ENCODE measurements at places on chromosomes 1 and 21. TPM values are rescaled to one million over a fixed set of nuclear protein-coding genes. Genes with fewer than 3 reads are reported as not detected.

DNA sequence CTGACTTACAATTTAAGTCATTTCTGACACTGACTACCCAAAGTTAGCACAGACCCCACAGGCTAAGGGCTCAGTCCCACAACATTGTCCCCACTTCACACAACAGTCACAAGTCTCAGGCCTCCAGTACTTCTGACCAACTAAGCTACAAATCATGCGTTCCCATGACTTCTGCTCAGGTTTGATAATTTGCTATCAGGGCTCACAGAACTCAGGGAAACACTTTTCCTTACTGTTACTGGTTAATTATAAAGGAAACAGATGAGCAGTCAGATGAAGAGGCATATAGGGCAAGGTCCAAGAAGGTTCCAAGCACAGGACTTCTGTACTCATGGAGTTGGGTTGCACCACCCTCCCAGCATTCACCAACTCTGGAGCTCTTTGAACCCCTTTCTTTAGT lies 151.2 kb upstream of the TNR start:
- DNase-seq, result no peak

DNA sequence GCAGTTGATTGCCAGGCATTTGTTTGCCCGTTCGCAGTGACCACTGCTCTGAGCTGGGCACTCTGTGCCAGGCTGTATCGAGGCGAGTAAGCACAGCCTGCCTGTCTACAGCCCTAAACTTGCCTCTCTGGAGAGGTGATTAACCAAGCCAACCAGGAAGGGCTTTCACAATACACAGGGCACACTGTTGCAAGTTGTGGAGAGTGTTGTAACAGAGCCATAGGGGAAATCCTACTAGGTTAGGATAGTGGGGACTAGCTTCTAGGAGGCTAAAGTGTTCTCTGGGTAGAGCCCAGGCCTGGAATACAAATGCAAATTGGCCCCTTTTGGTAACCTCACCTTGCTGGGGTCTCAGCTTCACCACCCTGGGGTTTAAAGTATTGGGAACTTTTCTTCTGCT lies 23.8 kb downstream of the PRDM2 start:
- no peak for DNase-seq

GRCh38 chr1:40679165-40679953 lies 12.1 kb upstream of the NFYC start:
- DNase-seq, result no peak

DNA sequence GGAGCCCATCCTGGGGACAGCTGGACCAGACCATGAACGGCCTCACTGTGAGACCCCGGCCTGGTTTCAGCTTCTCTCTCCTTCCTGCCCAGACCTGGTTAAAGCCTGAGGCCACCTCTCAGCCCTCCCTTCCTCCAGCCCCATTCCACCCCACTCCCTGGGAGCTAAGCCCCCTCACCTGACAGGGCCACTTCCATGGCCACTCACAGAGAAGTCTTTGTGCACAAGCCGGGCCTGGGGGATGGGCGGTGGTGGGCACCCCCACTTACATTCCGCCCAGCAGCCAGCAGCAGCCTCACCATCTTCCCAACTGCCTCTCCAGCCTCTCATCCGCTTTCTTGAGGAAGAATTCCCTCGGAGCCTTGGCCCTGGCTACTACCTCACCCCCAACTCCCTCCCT lies 40.4 kb downstream of the RHBG start:
- DNase-seq, result no peak

DNA sequence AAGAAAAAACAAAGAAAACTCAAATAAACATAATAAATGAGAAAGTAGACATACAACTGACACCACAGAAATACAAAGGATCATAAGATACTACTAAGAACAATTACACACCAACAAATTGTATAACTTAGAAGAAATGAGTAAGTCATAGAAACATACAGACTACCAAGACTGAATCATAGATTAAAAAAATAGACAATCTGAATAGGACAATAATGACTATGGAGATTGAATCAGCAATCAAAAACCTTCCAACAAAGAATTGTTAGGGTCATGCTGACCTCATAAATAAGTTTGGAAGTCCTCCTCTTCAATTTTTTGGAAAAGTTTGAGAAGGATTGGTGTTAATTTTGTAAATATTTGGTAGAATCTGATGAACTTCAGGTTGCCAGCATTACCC lies 159.0 kb downstream of the PTBP2 start:
- no peak for DNase-seq

- DNase-seq, result no peak
Observed at GRCh38 chr1:16101623-16102022, 28.2 kb upstream of the FAM131C start.

DNA sequence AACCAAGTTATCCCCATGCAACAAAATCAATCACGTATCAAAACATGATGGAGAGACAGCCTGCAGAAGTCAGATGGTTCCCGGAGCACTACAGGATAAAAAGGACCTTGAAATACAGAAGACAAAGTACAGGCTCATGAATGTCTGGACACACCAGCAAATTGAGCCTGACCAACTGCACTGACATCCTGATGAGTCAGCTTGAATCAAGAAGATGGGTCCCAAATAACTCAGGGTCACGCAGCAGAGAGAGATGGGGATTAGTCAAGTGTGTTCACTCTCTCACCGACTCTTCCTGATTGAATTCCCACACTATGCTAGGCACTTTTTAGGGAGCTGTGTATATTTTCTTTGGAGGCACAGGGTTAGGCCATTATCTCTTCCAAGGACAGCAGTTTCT lies 71.1 kb upstream of the DIRAS3 start:
- no peak for DNase-seq

DNA sequence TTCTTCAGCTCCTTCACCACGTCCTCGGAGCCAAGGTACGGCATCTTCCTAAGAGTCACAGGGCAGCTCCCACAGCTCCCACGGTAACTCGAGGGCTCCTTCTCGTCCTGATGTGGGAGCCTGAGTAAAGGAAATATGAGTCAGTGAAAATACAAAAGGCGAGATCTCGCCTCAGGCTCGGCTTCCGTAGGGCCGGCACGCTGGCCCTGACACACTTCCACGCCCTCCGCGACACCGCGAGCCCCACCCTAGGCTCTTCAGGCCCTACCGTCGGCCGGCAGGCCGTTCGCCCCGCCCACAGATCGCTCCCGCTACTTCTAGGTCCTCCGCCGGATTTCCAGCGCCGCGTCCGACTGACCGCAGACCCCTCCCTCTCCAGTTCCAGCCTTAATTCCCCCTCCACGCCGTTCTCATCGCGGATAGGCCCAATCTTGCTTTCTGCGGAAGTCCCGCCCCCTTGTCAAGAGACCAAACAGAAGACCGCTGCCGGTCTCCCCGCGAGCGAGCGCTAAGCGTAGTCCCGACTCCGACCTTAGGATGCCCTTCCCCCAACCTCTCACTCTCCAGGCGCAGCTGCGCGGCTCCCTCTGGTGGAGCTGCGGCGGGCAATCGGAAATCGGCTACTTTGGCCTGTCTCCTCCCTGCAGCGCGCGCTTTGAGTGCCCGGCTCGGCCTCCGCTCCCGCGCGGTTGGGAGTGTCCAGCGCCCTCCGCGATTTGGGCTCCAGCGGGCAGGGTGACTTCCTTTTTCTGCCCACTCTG lies at the start of the genes AP4B1 and DCLRE1B:
TSS of gene AP4B1 (minus strand) at position 126 of the 761 bp plus-strand sequence. CDS start at position 44, 82 bp downstream.
TSS of gene DCLRE1B (plus strand) at position 653 of the 761 bp plus-strand sequence. CDS start 261 bp downstream, outside the sequence.
- DNase-seq, result peak; percentile 100

GRCh38 chr1:228163007-228163753 lies 2.4 kb upstream of the IBA57 start:
- DNase-seq, result no peak

GRCh38 chr1:116465845-116466685 lies 93.0 kb downstream of the ATP1A1 start:
- DNase-seq, result no peak

- DNase-seq, result no peak
Observed at GRCh38 chr1:61097317-61097716, 15.0 kb downstream of the NFIA start.

DNA sequence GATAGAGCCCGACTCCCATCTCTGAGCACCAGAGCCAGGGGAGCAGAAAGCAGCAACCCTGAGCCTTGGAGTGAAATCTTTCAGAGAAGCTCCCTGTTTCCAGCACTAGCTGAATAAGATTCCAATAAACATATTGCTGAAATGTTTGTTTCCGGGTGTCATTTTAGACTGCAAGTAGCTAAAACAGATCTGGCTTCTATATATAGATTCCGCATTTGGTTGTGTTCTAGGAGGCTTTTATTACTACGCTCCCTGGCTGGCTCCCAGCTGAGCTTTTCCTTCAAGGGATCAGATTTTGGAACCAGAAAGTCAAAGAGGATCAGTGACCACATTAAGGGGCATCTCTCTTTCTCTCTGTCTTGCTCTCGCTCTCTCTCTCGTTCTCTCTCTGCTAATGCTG lies 88.2 kb downstream of the PAPPA2 start:
- no peak for DNase-seq

GRCh38 chr1:4851385-4852065 lies 197.1 kb downstream of the AJAP1 start:
- DNase-seq, result no peak

DNA sequence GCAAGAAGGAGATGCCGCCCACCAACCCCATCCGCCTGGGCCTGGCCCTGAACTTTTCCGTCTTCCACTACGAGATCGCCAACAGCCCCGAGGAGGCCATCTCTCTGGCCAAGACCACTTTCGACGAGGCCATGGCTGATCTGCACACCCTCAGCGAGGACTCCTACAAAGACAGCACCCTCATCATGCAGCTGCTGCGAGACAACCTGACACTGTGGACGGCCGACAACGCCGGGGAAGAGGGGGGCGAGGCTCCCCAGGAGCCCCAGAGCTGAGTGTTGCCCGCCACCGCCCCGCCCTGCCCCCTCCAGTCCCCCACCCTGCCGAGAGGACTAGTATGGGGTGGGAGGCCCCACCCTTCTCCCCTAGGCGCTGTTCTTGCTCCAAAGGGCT lies 732 bp downstream of the SFN start:
- no peak for DNase-seq

GRCh38 chr1:158285756-158286241 lies 3.9 kb upstream of the CD1C start:
- DNase-seq, result no peak

DNA sequence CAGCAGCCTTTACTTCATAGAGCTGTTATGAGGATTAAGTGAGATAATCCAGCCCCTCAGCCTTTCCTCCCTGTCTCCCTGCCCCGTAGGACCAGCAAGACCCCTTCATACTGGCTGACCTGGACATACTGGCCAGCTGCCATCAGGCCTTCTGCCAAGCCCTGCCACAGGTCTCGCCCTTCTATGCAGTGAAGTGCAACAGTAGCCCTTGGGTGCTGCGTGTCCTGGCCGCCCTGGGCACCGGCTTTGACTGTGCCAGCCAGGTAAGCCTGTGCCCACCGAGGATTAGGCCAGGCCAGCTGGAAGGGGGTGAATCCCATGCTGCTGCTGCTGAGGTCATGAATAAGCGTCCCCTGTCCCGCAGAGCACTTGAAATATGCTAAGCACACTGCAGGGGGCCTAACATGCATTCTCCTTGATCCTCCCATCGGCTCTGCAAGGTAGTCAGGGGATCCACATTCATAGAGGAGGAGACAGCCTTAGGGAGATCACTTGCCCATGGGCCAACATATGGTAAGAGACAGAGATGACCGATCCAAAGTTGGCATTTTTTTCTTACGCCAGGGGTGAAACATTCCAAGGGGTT lies 73.3 kb upstream of the TINAGL1 start:
- no peak for DNase-seq

DNA sequence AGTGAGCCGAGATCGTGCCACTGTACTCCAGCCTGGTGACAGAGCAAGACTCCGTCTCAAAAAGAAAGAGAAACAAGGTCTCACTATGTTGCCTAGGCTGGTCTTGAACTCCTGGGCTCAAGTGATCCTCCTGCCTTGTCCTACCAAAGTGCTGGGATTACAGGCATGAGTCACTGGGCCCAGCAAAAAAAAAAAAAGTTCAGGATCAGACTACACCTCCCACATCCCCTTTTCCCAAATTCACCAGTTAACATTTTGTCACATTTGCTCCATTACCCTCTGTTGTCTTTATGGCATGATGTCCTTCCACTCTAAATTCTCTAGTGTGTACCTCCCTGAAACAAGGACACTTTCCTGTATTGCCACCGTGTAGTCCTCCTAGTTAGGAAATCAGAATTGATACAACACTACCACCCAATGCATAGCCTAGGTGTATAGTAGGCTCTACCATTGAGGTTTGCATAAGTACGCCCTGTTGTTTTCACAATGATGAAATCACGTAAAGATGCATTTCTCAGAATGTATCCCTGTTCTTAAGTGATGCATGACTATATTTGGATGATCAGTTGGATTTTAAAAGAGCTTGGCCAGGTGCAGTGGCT lies 10.7 kb downstream of the SPEN start:
- no peak for DNase-seq

- DNase-seq, result no peak
Observed at GRCh38 chr1:33343539-33343938, 22.6 kb upstream of the A3GALT2 start.

DNA sequence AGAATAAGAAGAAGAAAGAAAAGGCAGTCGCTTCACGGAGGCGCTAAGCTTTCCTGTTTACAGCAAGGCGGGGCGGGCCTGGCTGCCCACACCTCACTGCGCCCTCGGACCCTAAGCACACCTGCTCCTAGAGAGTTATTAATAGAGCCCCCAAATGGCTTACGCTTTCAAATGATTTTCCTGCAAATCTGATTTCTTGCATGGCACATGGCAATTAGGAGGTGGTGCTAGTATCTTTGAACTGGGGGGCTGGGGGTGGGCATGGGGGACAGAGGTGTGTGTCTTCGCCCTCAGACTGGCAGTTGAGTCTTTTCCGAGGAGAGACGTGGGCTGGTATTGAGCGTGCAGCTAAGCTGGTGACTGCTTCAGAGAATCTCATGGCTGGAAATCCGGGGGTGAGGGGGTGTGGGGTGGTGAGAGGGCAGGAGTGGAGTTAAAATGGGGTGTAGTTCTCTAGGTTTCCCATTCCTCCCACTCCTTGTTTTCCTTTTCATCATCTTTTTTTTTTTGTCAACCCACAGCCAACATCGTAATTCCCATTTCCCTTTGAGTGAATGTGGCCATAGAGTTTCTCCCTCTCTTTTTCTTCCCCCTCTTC lies 1.3 kb downstream of the S1PR1 start:
- no peak for DNase-seq

GRCh38 chr21:29673096-29673610 lies 266.6 kb downstream of the GRIK1 start:
- DNase-seq, result no peak

DNA sequence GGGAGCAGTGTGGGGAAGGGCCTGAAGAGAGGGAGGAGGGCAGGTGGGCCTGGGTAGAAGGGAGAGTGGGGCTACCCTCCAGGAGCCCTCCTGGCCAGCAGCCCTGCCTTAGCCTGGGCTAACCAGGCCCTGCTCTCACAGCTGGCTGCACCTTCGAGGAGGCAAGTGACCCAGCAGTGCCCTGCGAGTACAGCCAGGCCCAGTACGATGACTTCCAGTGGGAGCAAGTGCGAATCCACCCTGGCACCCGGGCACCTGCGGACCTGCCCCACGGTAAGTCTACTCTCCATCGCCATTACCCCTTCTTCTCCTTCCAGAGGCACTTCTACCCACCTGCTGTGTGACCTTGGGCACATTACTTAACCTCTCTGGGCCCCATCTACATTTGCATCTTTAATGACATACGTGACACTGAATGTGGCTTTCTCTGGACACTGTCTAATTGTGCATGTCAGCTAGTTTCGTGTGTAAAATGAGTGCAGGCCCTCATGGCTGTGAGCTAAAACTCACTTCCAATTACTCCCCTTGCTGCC lies 18.9 kb downstream of the PTPRU start:
- DNase-seq, result no peak

LCE1D gene
- polyA plus RNA-seq, result not detected

CD1E gene
- polyA plus RNA-seq, result not detected

TMEM82 gene
- not detected for polyA plus RNA-seq

LCK gene
- polyA plus RNA-seq, result not detected

TRIM46 gene
- polyA plus RNA-seq, result 3.8 TPM

WLS gene
- polyA plus RNA-seq, result 417 TPM

CFHR2 gene
- polyA plus RNA-seq, result not detected

KRTAP19-3 gene
- polyA plus RNA-seq, result not detected

NEK2 gene
- 8.8 TPM for polyA plus RNA-seq

TMPRSS2 gene
- polyA plus RNA-seq, result not detected

All from AG04450 (cell line).